ENCODE measurements at places on chromosomes 11 and 22.
A peak's percentile ranks its signal among the peaks of the same experiment; 100 is the strongest.

DNA sequence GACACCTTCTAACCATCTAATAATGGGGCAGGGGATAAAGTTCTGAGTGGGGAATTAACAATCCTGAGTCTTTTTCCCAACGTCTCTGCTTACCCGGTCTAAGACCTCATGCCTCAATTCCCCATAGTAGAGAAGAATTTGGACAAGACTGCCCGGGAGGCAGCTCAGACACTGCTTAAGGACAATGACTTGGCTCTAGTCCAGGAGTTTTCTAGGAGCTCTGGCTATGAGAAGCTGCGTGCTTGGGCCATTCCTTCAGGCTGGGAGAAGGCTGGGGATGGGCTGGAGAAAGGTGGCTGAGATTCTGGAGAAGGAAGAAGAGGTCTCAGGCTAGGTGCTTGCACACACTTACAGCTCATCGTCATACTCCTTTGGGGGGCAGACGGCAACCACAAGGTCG is 19.8 kb upstream of the ABCC8 start:
- peak; percentile 10 for DNase-seq

GRCh38 chr11:31974366-31975136 is 116.3 kb upstream of the RCN1 start:
- no peak for DNase-seq

- DNase-seq = no peak
Measured at GRCh38 chr11:16028419-16028818, 327.9 kb downstream of the SOX6 start.

DNA sequence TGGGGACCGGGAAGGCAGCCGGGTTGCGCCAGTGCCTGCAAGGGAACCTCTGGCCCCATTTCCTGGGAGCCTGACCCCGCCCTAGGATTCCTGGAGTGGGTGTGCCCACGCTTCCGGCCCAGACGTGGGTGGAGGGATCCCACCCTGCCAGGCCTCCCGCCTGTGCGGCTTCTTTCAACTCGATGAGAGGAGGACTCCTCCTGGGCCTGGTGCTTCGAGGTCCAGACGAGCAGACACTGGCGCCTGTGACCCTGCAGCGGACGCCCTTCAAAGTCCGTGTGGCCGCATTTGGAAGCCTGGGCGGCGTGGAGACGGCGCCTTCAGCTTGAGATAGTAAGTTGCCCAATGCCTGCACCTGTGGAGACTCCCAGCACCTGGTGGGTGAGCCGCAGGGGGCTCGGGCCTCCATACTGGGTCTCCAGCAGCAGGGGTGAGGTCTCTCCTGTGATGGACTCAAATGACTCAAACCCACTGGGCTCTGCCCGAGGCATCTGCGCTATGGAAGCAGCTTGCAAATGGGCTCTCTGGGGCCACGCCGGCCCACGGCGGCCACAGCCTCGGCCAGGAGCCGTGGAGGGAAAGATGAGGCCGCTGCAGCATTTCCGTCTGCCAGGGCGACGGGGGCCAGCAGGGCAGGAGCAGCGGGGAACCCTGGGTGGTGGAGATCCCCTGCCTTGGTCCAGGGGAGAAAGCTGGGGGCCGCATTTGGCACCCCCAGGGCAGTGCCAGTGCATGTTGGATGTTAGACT is 64.3 kb upstream of the PPARA start:
- no peak for DNase-seq

- DNase-seq = peak; percentile 41
Measured at GRCh38 chr11:44133335-44133946, 38.0 kb downstream of the EXT2 start.

- DNase-seq = no peak
Measured at GRCh38 chr22:25114369-25115362, 85.0 kb upstream of the CRYBB3 start.

GRCh38 chr11:115996808-115997188 is 492.6 kb upstream of the CADM1 start:
- no peak for DNase-seq

GRCh38 chr11:31415435-31415834 is 45.8 kb downstream of the DNAJC24 start:
- no peak for DNase-seq

GRCh38 chr11:134807997-134808396 is 396.0 kb upstream of the B3GAT1 start:
- no peak for DNase-seq

- no peak for DNase-seq
Measured at GRCh38 chr11:60989093-60989650, 17.7 kb downstream of the CD6 start.

DNA sequence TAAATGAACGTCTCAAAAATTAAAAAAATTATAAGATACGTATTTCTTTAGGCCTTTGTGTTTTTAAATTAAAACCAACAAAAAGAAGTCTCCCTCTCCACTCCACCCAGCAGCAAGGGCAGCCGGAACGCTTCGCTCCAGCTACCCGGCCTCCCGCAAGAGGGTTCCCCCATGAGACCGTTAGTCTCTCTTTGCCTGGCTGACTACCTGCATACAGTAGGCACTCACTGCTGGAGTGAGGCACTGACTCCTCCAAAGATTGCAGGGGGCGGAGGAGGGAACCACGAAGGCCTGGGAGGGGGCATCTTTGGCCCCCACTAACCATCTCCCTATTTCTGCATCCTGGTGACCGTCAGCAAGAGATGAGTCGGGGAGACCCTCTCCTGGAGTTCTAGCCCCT is 10.1 kb downstream of the CBX6 start:
- no peak for DNase-seq

- no peak for DNase-seq
Measured at GRCh38 chr11:11989774-11990744, 18.4 kb downstream of the DKK3 start.

GRCh38 chr11:17415523-17416104 is 27.2 kb upstream of the KCNJ11 start:
- DNase-seq = peak; percentile 50

DNA sequence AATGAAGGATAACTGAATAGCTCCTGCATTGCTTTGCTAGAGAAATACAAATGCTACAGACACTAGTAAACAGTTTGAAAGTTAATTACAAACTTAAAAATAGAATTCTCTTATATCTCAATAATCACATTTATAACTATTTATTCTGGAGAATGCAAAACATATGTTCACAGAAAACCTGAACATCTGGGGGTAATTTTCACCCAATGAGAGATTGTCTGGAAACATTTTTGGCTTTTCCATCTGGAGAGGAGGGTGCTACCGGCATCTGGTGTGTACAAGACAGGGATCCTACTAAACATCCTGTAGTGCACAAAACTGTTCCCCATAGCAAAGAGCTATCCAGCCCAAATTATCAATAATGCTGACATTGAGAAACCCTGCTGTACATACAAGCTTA is 378.4 kb upstream of the CHORDC1 start:
- no peak for DNase-seq

DNA sequence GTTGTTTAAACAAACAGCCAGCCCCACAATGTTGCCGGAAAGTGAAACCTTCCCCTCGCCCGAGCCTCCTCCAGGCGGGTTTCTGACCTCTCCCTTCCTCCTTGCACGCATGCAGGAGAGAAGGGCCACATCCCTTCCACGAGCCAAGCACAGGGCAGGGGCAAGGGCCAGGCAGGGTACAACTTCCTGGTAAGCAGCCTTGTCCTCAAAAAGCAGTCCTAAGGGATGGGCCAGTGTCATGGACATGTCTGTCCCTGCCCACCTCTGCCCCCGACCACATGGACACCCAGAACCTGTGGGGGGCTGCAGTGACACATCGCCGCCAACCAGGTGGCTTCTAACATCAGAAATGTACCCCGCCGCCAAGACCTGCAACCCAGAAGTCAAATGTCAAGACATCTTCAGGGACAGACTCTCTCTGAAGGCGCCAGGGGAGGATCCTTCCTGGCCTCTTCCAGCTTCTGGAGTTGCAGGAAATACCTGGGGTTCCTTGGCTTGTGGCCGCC is 145.3 kb downstream of the CRYBB2 start:
- no peak for DNase-seq

DNA sequence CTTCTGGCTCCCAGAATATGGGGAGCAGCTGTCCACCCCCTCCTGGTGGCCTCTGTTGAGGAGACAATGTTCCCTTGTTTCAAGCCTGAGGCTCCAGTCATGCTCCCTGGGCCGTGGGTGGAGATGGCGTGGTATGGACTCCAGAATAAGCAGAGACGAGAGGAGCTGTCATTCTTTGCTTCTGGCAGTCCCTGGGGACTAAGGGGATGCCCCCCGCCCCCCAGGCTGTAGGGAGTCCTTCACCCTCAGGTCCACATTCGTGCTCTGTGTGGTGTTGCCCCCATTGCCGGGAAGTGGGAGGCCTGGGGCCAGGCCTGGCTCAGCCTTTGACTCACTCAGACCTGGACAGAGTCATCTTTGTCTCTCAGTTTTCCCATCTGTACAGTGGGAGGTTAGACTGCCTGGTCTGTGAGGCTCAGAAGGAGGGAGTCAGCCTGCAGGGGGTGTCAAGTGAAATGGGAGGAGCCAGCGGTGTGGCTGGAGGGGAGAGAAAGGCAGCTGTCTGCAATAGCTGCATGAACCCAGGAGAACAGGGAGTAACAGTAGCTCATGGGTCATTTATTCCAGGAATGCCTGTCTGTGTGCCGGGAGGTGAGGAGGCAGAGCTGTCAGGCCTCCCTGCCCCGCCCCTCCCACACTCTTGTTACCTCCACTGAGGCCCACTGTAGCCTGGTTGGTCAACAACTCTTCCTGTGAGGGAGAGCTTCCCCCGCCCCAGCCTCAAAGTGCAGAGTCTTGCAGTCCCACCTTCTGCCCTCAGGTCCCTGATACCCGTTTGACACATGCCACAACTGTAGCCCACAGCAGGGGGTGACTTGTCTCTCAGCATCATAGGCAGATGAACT is 6.3 kb downstream of the ARHGEF17 start:
- DNase-seq = no peak

DNA sequence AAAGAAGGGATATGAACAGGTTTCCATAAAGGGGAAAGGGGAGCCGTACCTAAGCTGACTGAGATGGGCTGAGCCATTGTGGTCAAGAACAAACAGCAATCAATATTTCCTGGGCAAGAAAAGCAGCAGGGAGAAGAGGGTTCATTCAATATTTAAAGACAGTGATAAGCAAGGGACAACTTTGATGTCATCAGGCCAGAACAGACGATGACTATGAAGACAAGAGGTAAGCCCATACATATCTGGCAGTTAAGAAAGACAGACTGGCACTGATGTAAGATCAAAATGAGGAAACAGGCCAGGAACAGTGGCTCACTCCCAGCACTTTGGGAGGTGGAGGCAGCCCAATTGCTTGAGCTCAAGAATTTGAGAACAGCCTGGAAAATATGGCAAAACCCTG is 2.4 kb downstream of the OR5A2 start:
- no peak for DNase-seq

GRCh38 chr22:32701034-32701433 is 100.5 kb upstream of the TIMP3 start:
- no peak for DNase-seq

- no peak for DNase-seq
Measured at GRCh38 chr22:46592390-46592872, 27.8 kb upstream of the GRAMD4 start.

DNA sequence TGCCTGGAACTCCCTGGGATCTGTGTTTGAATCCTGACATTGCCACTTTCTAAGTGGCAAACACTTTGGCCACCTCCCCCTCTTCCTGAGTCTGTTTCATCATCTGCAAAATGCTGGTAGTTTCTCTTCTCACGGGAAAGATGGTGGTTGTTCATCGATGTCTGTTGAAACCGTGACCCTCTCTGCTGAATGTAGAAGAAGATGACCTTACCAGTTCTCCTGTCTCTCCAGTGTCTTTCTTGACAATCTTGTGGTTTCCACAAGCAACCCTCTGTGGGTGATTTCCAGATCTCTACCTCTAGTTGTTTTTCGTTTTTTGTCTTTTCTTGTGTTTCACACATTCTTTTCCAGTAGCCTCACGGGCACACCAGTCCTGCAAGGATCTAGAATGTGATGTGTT is 27.5 kb downstream of the ZBTB16 start:
- DNase-seq = no peak

DNA sequence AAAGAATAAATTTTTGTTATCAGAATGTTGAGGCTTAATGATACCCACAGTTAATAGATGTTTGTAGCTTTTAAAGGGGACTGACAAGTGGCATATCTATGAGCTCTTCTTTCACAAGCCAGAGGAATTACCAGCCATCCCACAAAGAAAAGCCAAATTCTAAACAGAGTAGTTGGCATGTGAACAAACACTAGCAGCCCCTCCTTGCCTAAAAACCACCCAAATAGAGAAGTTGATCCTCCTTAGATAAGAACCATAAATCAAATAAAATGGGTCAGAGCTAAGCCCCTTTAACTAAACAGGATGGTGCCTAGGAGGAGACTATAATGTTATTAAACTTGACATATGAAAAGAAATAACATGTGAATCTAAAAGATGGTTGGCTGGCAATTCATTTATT is 11.4 kb downstream of the LPXN start:
- no peak for DNase-seq

GRCh38 chr22:48702573-48703264 is 1125.0 kb downstream of the BRD1 start:
- no peak for DNase-seq

- DNase-seq = peak; percentile 70
Measured at GRCh38 chr22:23192558-23192957, 12.2 kb downstream of the BCR start.

DNA sequence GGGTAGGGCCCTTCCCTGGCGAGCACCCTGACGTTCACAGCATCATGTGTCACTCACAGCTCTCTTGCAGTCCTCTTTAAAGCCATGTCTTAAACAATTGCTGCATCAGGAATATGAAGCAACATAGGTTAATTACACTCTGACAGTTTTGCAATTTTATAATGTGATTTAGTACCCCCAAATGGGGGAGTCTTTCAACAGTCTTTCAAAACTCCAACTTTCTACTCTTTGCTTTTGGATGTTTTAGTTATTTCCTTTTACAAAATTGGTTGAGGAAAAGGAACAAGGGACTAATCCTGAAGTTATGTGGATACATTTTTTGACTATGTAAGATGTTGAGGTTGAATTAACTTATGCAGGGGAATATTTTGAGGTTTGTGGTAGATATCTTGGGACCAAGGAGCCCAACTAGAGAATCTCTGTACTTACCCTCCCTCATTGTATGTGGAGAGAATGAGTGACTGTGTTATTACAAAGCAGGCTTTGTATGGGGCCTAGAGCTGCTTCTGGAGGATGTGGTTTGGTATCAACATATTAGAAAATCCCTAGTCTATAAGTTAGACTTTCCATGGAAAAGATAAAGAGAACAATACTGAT is at the start of gene MMP8:
Gene MMP8 (minus strand): TSS at position 51 of the 597 bp plus-strand sequence. CDS start 99 bp downstream, outside the sequence.
- no peak for DNase-seq

- DNase-seq = no peak
Measured at GRCh38 chr11:47611348-47611794, 17.2 kb upstream of the C1QTNF4 start.

GRCh38 chr11:18792827-18793226 is 1.2 kb upstream of the PTPN5 start:
- no peak for DNase-seq

DNA sequence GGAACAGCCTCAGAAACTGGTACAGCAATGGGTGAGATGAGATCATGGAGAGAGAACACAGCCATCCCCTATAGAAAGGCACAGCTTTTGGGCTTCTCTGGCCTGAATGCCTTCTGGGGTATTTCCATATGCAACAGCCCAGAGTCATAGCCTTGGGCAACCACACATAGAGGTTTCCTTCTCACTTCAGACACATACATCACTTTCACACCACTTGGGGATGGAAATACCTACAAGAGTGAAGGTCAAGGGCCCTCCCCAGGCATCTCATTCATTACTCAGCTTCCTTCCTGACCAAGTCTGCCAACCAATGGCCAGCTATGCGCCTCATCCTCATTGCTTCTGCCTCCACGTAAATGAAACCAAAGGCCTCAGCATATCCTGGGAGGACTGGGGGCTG is 17.7 kb upstream of the OLFML1 start:
- DNase-seq = no peak

All from DMS53 (cell line).